A549 treated with RU486 at 1 μM for 4 hours (cell line): ENCODE measurements at places on chromosomes 11 and 22. TPM values are rescaled to one million over a fixed set of nuclear protein-coding genes. Genes with fewer than 3 reads are reported as not detected.

MYOD1 gene
- total RNA-seq: not detected in 5 replicates

TRIM64C gene
- total RNA-seq: not detected in 5 replicates

SPI1 gene
- total RNA-seq: 0.09 TPM in 1 of 5 replicates, not detected in the others

TIMP3 gene
- 1.5 to 2.7 TPM (median 2.0 TPM) in 5 replicates for total RNA-seq

TUBA8 gene
- total RNA-seq: 0.39 to 1.1 TPM (median 0.48 TPM) in 5 replicates

SLC16A8 gene
- not detected in 5 replicates for total RNA-seq

PKDREJ gene
- total RNA-seq: not detected in 5 replicates

FOLR2 gene
- total RNA-seq: not detected in 5 replicates

LIF gene
- total RNA-seq: 22.4 to 37.6 TPM (median 34.3 TPM) in 5 replicates

KRTAP5-8 gene
- total RNA-seq: not detected in 5 replicates

TSSK2 gene
- total RNA-seq: not detected in 5 replicates

PLEKHA7 gene
- total RNA-seq: 15.9 to 23.1 TPM (median 21.4 TPM) in 5 replicates

OR52J3 gene
- not detected in 5 replicates for total RNA-seq

OR51B5 gene
- total RNA-seq: 0.07 to 0.09 TPM in 2 of 5 replicates, not detected in the others

PRR33 gene
- total RNA-seq: not detected in 5 replicates

PATE2 gene
- not detected in 5 replicates for total RNA-seq

APOA4 gene
- total RNA-seq: not detected in 5 replicates

SPON1 gene
- total RNA-seq: 0.02 TPM in 1 of 5 replicates, not detected in the others

TRMT112 gene
- total RNA-seq: 402 to 483 TPM (median 442 TPM) in 5 replicates

ROM1 gene
- total RNA-seq: 2.6 to 4.7 TPM (median 3.8 TPM) in 5 replicates

KRTAP5-9 gene
- total RNA-seq: not detected in 5 replicates

ADM2 gene
- total RNA-seq: 0.31 to 0.77 TPM (median 0.56 TPM) in 5 replicates

AASDHPPT gene
- 21.7 to 35.1 TPM (median 31.0 TPM) in 5 replicates for total RNA-seq

FAM227A gene
- 0.42 to 0.75 TPM (median 0.71 TPM) in 5 replicates for total RNA-seq

TMEM258 gene
- total RNA-seq: 208 to 286 TPM (median 223 TPM) in 5 replicates

HBG2 gene
- not detected in 5 replicates for total RNA-seq

GPHA2 gene
- total RNA-seq: not detected in 5 replicates

SCT gene
- not detected in 5 replicates for total RNA-seq

ALDH3B1 gene
- 112 to 141 TPM (median 115 TPM) in 5 replicates for total RNA-seq

LRRC56 gene
- 0.45 to 0.96 TPM (median 0.67 TPM) in 5 replicates for total RNA-seq

EFCAB6 gene
- 0.16 to 0.99 TPM (median 0.36 TPM) in 5 replicates for total RNA-seq

OR52I1 gene
- total RNA-seq: not detected in 5 replicates

CAT gene
- total RNA-seq: 41.9 to 48.7 TPM (median 43.2 TPM) in 5 replicates

MRPL17 gene
- 84.4 to 132 TPM (median 104 TPM) in 5 replicates for total RNA-seq

TBRG1 gene
- total RNA-seq: 15.3 to 22.0 TPM (median 16.6 TPM) in 5 replicates

KRTAP5-7 gene
- not detected in 5 replicates for total RNA-seq

OR4D10 gene
- total RNA-seq: not detected in 5 replicates

SGSM1 gene
- total RNA-seq: 0.27 to 0.45 TPM (median 0.30 TPM) in 5 replicates

PTGDR2 gene
- 0.05 to 0.06 TPM (median 0.06 TPM) in 3 of 5 replicates, not detected in the others for total RNA-seq

RASD2 gene
- total RNA-seq: 0.89 to 1.8 TPM (median 1.1 TPM) in 5 replicates

KCTD14 gene
- 1.4 to 2.2 TPM (median 2.0 TPM) in 5 replicates for total RNA-seq

ZBED4 gene
- total RNA-seq: 8.0 to 12.1 TPM (median 11.6 TPM) in 5 replicates

SHANK3 gene
- total RNA-seq: 3.0 to 6.1 TPM (median 4.6 TPM) in 5 replicates

DBX1 gene
- total RNA-seq: not detected in 5 replicates

CEND1 gene
- 1.4 to 2.0 TPM (median 1.6 TPM) in 5 replicates for total RNA-seq

BEST1 gene
- 0.91 to 2.3 TPM (median 1.4 TPM) in 5 replicates for total RNA-seq

HTR3B gene
- total RNA-seq: not detected in 5 replicates

CTSW gene
- total RNA-seq: 0.09 to 0.19 TPM in 2 of 5 replicates, not detected in the others

MAPK8IP1 gene
- 5.3 to 7.8 TPM (median 5.9 TPM) in 5 replicates for total RNA-seq

OR8B12 gene
- not detected in 5 replicates for total RNA-seq

BAIAP2L2 gene
- 3.2 to 4.9 TPM (median 4.4 TPM) in 5 replicates for total RNA-seq

TRIM51 gene
- not detected in 5 replicates for total RNA-seq

OR5A1 gene
- not detected in 5 replicates for total RNA-seq

CLCF1 gene
- total RNA-seq: 40.0 to 52.6 TPM (median 45.1 TPM) in 5 replicates

HEPN1 gene
- total RNA-seq: not detected in 5 replicates

MAPK12 gene
- total RNA-seq: 17.6 to 25.8 TPM (median 22.1 TPM) in 5 replicates

HYLS1 gene
- total RNA-seq: 13.7 to 17.3 TPM (median 15.9 TPM) in 5 replicates

TYR gene
- not detected in 5 replicates for total RNA-seq
